NCI-H1694 treated with DMSO at 0.1 percent for 48 hours (cell line): ENCODE measurements at places on chromosomes 3 and 15.

- no peak for DNase-seq
Measured at GRCh38 chr3:140599009-140599408, 78.9 kb upstream of the TRIM42 start.

- no peak for DNase-seq
Measured at GRCh38 chr3:58991026-58991425, 58.8 kb downstream of the CFAP20DC start.

- no peak for DNase-seq
Measured at GRCh38 chr3:89467898-89468363, 360.5 kb downstream of the EPHA3 start.

GRCh38 chr15:41730543-41730942, 43.7 kb upstream of the MAPKBP1 start:
- no peak for DNase-seq

DNA sequence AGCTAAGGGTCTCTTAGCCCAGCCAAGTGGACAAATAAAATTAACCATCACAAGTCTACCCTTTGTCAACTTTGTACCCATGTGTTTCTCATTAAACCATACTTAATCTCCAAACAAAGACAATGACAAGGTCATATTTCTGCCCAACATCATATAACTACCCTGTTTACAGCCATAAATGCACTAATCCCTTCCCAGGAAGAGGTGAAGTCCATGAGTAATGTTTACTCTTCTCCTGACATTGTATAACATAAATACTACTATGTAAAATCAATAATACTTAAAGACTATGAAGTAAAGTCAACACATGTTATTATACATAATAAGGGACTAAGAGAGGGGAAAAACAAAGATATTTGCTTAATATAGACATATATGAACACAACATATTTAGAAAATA, 38.5 kb upstream of the FAN1 start:
- DNase-seq, result no peak

GRCh38 chr15:57652481-57652880, 54.0 kb upstream of the POLR2M start:
- DNase-seq, result no peak

DNA sequence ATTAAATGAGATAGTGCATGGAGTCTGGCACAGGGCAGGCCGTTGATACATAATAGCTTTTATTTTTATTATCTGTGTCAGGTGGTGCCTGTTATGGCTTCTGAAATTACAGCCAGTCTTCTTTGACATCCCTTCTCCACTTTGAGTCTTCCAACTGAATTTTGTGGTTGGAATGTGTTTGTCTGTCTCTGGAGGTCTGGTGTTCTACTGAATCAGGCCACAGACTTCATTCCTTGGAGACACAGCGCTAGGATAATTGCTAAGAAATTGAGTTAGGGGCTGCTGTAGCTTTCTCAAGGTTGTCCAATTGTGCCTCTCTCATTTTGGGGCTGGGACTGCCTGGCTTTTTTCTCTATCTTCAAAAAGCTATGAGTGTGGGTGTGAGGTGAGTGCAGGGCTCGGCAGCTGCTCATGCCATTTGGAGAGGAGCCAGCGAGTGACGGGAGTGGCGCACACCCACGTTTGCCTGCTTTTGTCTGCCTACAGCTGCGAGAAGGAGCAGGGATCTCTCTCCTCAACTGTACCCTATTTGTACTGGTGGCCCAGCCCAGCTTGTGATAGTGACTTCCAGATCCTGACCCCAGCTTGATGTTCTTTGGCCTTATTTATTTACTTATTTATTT, 49.8 kb upstream of the SYN2 start:
- no peak for DNase-seq

- no peak for DNase-seq
Measured at GRCh38 chr3:40655551-40655950, 130.8 kb downstream of the ZNF621 start.

- no peak for DNase-seq
Measured at GRCh38 chr3:130433306-130433705, 83.7 kb upstream of the COL6A6 start.

DNA sequence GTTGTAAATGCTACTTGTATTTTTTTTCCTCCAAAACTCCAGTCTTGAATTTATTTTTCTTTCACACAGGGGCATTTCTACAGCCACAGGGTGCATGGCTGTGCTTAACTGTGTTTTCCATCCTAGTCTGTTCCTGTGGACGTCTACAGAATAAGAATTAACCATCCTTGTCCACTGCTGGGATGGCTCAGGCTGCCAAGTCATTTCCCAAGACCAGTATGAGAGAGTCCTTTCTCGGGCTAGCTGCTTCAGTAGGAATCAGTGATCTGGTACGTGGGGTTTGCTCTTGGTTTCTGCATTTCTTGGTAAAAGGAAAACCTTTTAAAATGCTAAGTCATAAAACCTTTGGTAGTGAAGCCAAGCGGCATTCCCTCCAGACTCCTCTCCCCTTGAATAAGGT, 29.8 kb downstream of the CHDH start:
- DNase-seq, result no peak

DNA sequence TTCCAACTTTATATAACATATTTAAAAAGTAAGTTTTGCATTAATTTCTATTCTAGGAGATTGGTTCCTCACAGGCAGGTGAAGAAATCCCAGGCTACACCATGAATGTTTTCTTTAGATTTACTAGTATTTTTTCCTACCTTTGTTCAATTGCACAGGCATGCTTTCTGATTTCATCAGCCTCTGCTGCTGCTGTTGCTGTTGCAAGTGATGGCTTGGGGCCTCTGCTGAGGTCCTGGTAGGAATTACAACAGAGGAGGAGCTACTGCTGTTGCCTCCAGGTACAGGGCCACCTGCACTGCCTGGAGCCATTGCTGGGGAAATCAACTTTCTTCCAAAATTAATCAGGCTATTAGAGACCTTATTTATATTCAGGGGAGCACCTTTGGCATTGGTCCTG, 353.3 kb downstream of the PLCL2 start:
- no peak for DNase-seq

GRCh38 chr15:70510433-70510832, 252.9 kb downstream of the UACA start:
- DNase-seq, result no peak

GRCh38 chr3:2839876-2840275, 270.3 kb downstream of the IL5RA start:
- no peak for DNase-seq

DNA sequence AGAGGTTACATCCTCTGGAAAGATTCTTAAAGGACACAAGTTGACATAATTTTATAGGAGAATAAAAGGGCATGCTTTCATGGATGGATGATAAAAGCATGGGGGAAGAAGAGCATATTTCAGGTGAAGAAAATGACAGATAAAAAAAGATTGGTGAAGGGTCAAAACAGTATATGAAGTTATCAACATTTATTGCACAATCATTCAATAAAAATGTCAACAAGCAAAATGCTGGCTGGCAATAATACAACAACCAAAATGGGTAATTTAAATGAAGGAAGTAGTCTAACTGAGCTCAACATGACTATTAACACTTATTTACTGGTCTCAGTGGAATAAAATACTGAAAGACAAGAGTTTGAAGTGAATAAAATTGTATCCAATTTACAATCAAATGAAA, 696.7 kb downstream of the SQOR start:
- DNase-seq, result no peak

DNA sequence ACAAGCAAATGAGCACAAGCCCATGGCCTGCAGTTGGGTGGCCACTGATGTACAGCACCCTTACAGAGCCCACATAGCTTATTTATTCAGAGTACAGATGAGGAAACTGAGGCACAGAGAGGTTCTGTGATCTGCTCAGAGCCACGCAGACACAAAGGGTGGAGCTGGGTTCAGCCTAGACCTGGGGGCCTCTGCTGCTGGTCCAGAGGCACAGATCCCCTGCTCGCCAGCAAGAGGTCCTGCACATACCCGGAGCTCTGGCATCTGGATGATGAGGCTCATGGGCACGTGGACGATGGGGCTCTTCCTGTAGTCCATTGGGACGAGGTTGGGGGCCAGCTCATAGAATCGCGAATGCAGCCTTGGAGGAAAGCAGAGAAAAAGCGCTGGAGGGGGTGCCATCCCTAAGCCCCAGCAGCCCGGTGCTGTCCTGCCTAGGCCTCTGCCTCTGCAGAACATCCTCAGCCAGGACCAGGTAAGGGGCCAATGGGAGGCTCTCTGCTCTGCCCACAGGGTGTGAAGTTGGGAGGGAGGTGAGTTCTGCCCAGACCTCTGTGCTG, 18.6 kb downstream of the SH2D7 start:
- DNase-seq, result no peak

GRCh38 chr3:163914567-163914966, 1163.7 kb downstream of the SI start:
- no peak for DNase-seq

- no peak for DNase-seq
Measured at GRCh38 chr3:133675631-133676335, 14.0 kb upstream of the TOPBP1 start.

DNA sequence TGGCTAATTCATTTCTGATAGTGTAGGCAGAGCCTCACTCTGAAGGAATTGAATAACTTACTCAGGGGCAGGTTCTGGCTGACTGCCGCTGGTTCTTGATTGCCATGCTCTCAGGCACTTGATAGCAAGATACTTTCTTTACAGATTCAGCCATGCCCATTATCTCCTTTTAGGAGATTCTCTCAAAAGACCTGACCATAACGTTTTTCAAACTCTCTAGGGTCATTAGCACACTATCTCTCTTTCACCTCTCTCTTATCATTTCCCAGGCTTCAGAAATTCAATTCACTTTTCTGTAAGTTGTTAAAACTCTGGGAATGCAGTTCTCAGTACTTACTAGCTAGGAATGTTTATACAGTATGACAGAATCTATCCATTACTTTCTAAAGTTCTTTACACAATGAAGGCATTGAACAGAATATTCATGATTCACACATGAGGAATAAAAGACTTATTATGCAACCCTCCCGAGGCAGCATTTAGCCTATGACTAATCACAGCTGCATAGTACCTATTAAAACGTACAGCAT, 850.3 kb upstream of the CADM2 start:
- DNase-seq, result no peak
